ENCODE measurements at places on chromosomes 11 and 22.

GRCh38 chr11:9057888-9058287 is 33.5 kb downstream of the SCUBE2 start:
- DNase-seq = no peak

- no peak for DNase-seq
Observed at GRCh38 chr11:110613197-110613918, 98.9 kb downstream of the ARHGAP20 start.

- no peak for DNase-seq
Observed at GRCh38 chr11:58958500-58958899, 19.2 kb downstream of the GLYATL1 start.

DNA sequence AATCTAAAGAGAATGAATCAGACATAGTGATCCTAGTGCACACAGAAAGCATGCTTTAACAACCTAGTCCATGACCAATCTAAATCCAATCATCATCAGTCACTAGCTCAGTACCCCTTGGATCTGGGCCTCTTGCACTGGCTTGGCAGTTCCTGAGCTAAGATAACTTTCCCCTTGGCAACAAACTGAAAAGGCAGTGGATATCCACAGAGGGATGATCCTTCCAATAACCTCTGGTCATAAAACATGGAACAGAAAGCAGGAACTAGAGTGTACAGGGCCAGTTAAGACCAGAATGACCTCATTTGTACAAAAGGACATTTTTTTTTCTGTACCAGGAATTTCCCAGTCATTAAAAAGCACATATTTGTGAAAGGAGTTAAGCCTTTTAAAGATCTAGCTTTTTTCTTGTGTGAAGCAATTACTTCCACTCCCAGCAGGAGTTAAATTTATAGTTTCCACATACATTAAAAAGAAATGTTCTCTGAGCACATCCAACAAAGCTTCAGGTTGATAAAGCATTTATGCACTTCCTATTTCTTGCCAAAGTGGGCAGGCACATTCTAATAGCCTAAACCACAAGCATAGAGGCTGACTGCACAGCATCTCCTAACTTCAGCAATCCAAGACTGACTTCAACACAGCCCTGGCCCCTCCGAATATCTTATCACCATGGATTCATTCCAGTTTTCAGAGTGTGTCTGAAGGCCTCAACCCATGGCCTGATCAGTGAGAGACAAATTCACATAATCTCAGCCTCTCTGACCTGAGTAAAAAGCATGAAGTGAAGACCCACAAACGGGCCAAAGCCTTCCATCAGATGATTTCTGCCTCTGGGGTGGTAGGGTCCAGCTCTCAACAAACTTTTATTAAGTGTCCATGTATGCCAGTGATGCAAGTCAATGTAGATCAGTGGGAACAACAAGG is 29.9 kb downstream of the GUCY1A2 start:
- no peak for DNase-seq

GRCh38 chr11:3083321-3083720 is 26.1 kb upstream of the CARS1 start:
- no peak for DNase-seq

DNA sequence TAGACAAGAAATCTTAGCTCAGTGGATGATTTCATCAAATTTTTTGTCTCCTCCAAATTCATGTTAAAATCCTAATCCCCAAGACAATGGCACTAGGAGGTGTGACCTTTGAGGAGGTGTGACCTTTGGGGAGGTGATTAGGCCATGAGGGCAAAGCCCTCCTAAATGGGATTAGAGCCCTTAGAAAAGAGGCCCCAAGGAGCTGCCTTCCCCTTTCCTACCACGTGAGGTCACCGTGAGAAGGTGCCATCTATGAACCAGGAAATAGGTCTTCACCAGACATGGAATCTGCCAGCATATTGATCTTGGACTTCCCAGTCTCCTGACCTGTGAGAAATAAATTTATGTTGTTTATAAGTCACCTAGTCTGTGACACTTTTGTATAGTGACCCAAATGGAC is 138.7 kb downstream of the TRIM29 start:
- DNase-seq = no peak

DNA sequence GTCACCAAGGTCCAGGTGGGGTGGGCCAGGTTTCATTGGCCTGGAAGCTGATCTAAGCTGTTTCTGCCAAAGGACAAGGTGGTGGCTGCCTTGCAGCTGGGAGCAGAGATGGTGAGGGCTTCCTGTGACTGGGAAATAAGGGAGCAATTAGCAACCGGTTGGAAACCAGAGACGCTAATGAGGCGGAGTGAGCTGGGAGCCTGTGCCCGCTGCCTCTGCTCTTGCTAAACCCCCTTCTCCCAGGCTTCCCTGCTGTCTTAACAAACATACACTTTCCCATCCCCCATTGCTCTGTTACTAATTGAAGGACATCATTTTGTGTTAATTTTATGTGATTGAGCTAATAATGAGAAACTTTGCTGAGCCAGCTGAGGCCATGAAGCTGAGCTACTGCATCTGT is 121.8 kb downstream of the INSC start:
- no peak for DNase-seq

GRCh38 chr22:47213571-47214230 is 451.3 kb downstream of the TBC1D22A start:
- DNase-seq = peak; percentile 45

- DNase-seq = no peak
Observed at GRCh38 chr22:24043958-24044357, 32.9 kb downstream of the CABIN1 start.

DNA sequence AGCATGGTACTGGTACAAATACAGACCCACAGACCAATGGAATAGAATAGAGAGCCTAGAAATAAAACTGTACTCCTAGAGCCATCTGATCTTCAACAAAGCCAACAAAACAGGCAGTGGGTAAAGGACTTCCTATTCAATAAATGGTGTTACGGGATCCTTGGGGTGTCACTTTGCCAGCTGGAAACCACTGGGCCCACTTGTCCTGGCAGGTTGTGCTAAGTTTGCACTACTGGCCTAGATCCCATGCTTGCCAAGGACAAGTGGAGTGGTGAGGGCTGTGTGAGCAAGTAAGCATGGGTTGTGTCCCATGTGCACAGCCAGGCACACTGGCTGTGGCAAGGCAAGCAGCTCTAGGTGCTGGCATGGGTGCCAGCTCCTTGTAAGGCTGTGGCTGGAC is 8.8 kb upstream of the ISX start:
- DNase-seq = no peak

- peak; percentile 68 for DNase-seq
Observed at GRCh38 chr11:22711071-22711770, 44.8 kb downstream of the GAS2 start.

DNA sequence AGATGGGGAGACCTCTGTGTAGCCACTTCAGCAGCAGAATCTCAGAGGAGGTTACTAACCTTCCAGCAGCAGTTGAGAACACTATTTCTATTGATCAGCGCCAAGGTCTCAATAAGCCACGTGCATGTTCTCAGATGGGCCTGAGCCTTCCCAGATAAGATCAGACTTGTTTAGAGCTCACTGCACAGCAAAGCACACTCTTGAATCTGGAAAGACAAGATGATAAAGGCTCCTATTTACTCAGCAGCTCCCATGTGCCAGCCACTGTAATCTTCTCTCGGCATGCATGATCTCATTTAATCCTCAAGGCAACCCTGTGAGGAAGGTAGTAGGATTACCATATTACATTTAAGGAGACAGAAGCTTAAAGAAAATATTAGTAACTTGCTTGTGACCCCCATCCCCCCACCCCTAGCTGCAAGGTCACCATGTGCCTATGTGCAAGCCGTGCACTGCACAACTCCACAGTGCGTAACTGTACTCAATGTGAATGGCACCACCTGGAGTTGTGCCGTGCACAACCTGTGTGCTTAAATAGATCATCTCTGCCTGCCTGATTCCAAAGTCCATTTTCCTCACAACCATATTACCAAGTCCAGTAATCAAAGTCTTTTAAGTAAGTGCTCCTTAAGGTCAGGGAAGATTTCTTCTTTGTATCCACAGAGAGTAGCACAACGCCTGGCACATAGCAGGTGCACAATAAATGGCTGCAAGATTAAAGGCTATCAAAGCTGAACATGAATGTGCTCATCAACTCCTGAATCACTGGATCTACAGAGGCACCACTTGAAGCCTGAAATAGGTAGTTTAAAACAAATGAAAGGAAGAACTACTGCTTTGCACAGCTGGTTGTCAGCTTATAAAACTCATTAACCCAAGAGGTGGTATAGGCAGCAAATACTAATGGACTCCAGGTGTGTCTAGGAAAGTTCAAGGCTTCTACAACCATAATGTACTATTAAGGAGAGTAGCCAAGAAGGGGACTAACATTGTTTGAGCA is 293.8 kb downstream of the BUD13 start:
- DNase-seq = no peak

- DNase-seq = no peak
Observed at GRCh38 chr11:57626895-57627294, 22.8 kb downstream of the YPEL4 start.

GRCh38 chr11:80388130-80388529 is 947.3 kb upstream of the TENM4 start:
- DNase-seq = no peak

DNA sequence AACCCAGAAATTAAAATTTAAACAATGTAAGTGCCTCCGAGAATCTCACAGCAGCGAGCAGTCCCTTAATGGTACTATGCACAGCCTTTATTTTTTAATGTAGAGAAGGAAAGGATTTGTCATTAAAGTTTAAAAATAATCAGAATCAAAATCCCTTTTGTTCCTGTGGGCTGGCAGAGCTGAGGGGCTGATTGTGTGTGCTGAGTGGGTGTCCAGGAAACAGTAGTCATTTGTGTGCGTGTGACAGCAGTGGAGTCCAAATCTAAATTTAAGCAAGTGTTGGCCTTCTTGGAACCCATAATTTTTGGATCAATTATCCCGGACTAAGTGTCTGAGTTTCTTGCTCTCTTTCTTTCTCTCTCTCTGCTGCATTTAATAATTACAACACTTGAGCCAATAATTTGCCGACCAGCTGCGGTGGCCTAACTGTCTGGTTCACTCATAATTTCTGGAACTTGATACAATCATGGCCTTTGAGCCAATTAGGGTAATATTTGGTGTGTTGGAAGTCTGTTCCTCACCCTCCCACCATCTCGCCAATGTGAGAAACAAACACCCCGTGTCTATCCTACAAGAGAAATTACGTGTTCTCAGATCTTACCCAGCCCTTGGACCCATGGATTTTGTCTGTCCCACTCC is 528.0 kb downstream of the SOX6 start:
- no peak for DNase-seq

DNA sequence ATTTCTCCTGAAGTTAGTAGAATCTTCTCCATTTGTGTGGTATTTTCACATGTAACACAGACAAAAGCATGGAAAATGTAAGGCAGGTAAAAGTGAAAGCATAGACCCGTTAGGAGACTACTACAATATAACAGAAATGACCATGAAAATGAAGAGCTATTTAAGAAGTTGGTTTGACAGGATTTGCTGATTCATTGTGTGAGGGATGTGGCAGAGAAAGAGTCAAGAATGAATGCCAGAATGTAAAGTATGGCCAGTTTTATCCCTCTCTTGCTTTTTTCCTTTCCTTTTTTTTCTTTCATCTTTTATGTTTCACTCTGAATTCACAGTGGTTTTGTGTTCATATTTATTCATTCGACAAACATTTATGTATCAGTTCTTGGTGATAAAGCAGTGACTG is 115.9 kb downstream of the ARFGAP2 start:
- no peak for DNase-seq

- no peak for DNase-seq
Observed at GRCh38 chr11:34798985-34799384, 117.2 kb downstream of the APIP start.

- no peak for DNase-seq
Observed at GRCh38 chr22:46484861-46485595, 52.4 kb downstream of the CELSR1 start.

DNA sequence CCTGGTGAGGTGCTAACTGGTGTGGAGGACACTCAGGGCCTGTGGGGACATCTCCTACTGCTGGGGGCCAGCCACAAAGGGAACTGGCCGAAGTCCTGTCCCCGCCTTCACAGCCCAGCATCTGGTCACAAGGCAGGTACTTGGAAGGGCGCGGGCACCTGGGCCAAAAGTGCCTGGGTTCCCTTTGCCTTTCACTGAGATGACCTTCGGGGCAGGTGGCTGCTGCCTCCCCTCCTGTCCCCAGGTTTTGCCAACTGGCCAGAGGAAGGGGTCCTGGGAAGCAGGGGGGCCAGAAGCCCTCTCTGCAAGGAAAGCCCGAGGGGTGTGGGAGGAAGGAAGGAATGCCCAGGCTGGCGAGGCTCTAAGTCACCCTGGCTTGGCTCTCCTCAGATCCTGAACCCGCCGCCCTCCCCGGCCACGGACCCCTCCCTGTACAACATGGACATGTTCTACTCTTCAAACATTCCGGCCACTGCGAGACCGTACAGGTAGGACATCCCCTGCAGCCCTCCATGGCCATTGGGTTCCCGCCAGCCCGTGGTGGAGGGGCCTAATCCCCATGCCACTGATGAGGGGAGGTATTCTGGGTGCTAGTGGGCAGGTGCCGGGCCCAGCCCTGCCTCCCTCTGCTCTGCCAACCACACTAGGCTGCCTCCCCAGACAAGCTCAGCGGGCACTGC is 14.4 kb upstream of the PPP6R3 start:
- no peak for DNase-seq

DNA sequence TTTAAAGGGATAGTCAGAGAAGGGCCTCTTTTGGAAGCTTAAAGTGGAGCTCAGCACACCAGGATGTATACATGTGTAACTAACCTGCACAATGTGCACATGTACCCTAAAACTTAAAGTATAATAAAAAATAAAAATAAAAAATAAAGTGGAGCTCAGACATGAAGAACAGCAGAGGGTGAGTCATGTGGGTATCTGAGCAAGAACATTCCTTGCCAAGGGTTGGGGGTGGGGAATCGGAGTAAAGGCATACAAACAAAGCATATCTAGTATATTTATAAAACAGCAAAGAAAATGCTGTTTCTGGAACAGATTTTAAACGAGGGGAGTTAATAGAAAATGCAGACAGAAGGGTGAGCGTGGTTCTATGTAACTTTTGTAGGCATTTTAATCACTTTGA is 562.6 kb upstream of the ANO3 start:
- DNase-seq = no peak

GRCh38 chr11:80816454-80816847 is 1375.6 kb upstream of the TENM4 start:
- DNase-seq = no peak

DNA sequence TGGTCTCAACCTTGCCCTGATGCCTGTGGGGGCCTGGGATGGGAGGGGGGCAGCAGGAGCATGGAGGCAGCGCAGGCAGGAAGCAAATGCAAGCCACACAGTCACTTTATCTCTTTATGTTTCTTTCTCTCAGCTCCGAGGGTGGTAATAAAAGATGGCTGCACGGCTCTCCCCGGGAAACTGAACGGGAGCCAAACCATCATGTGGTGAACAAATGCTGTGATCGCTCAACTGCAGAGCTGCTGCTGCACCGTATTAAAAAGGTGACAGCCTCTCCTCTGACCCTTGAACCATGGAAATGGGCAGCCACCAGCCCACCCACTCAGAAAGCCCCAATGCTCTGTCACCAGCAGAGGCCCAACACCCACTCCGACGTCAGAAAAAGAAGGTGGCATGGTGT is 110.0 kb downstream of the TIMP3 start:
- no peak for DNase-seq

GRCh38 chr11:117178210-117179034 is at the start of gene SIDT2:
Gene SIDT2 (plus strand): TSS chr11:117178743. CDS start chr11:117179264, 521 bp downstream.
- DNase-seq = peak; percentile 80

- no peak for DNase-seq
Observed at GRCh38 chr11:119643212-119643875, 85.7 kb downstream of the NECTIN1 start.
